Suppressor macrophage treated with lipopolysaccharide for 4 hours (primary cell): ENCODE measurements at places on chromosomes 5 and 9.

- no peak for DNase-seq
Measured at GRCh38 chr5:134944630-134945029, 23.1 kb upstream of the CATSPER3 start.

GRCh38 chr9:96667363-96667728 is 12.2 kb upstream of the PRXL2C start:
- no peak for DNase-seq

DNA sequence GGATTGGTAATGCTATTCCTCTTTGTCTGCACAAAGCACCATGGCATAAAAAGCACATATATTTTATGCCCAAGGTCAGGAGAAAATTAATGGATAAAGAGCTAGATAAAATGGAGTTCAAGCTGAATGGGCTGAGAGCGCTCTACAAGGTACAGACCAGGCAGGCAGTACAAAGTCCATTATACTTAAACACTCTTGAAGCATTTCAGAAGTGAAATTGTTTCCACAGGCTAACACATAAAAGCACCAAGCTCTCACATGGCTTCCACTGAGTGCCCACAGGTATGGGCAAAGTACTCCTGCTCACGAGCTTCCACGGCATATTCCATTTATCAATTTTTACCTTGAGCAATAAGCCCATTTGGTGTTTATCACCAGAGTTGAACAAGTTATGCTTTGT is 771.2 kb upstream of the DMAC1 start:
- no peak for DNase-seq

DNA sequence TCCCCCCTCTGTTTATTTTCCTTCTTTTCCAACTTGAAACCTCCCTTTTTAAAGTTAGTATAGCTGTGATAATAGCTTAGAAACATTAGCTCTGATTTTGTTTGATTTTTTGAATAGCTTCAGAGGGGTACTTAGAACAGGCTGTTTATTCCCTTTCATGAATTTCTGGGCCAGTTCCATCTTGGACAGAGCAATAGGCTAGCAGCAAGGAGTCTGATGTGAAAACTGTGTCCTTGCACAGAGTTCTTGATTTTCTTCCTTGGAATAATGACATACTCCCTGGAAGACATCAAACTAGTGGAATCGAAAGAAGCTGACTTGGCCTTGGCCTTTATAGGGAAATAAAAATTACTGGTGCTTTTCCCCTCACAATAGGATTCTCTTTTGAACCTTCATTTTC is 32.9 kb downstream of the NTRK2 start:
- DNase-seq, result no peak

DNA sequence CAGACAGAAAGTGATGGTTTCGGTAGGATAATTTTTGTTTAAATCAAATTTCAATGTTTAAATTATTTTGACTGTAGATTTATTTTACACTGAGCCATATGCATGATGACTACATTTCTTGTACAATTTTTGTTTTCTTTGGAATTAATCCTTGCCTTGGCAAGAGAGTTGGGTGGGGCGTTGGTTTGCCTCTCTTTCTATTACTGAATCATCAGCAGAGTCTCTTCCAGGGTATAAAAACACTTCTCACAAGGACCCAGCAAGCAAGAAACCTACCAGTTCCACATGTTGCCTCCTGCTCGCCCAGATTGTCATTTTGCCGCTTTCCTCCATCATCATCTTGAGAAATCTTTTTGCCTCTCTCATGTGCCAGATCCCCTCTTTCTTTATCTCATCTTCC is 455.0 kb upstream of the DMAC1 start:
- no peak for DNase-seq

DNA sequence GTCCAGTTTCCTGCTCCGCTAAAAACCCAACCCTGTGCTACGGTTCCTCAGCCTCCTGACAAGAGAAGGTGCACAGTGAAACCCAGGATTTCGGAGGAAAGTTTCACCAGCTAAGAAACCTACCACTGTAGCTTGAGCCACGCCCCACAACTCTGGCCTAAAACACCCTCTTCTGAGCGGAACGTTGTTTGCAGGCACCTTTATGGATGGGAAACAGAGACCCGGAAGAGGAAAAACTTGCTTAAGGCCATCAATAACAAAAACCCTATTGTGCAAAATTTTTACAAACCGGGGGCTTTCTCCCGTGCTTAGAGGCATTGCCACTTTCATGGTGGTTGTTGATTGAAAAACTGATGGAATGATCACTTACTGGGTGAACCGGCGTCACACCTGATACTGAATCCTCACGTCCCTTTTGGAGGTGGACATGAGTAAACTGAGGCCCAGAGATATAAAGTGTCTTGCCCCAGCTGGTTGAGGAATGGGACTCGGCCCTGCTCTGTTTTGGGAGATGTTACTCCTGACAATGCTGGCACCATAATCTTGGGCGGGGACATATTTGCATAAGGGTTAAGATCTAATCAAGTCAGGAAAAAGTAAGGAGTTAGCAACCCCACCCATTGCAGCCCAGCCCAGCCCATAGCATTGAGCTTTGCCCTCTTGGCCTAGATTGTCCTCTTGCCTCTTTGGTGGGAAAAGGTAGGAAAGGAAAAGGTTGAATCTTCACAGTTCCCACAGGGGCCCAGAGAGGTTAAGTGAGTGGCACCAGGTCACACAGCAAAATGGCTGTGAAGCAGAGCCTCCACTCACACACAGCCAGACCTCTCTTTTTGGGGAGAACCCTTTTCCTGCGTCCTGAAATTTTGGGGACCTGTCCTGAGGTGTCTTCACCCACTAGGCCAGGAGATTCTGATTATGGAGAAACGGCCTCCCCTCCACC is 23.2 kb upstream of the PTGS1 start:
- DNase-seq, result no peak

DNA sequence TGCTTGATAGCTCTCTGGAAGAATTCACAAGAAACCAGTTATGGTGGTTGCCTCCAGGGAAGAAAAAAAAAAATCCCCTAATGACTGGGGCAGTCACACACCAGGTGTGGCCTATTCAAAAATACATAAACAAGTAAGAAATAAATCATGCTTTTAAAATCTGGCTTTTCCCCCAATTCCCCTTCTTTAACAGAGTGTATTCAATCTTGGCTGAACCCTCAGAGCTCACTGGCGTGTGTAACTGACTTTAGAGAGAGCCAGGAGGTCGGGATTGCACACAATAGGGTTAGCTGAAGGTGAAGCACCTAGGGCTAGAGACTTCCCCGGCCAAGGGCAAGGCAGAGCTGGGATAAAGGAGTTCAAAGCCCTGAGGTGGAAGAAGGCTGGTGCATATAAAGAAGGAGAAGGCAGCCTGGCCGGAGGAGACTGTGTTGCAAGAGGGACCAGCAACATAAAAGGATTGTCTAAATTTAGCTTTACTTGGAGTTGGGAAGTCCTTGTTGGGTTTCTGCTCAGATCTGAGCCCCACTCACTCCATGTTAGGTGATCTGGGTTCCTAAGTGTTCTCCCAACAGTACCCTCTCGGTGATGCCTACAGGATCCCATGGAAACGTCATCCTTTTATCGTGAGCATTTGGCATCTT is 19.7 kb downstream of the FNBP1 start:
- DNase-seq, result no peak

DNA sequence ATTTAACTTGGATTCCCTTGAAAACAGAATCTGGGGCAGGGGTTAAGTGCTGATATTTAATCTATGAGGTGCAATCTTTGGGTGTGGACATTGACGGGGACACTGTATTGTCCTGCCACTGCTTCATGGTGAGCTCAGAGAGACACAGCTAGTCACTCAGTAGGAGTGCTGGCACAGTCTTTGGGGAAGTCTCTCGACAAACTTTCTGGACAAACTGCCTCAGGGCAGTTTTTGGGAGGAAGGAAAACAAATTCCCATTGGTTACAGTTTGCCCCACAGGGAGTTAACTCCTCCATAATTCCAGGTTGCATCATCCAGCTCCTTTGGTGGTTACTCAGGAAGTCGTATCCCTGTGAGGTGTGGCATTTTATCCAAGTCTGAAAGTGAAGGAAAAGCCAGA is 17.9 kb downstream of the HNRNPK start:
- DNase-seq, result no peak

DNA sequence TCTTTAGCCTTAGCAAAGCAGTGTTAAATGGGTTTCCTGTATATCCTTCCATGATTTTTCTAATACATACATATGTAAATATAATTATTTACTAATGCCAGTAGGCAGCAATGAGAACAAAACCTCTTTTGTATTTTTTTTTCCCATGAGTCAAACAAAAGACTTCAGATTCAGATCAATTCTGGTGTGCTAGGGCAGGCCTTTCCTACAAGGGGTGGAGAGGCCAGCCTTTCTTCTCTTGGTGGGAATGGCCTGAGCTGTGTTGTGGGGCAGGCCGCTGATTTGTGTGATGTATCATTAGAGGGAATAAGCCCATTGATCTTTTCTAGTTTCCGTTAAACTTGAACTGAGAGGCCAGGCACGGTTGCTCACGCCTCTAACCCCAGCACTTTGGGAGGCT is 115.5 kb upstream of the DMRT1 start:
- no peak for DNase-seq

DNA sequence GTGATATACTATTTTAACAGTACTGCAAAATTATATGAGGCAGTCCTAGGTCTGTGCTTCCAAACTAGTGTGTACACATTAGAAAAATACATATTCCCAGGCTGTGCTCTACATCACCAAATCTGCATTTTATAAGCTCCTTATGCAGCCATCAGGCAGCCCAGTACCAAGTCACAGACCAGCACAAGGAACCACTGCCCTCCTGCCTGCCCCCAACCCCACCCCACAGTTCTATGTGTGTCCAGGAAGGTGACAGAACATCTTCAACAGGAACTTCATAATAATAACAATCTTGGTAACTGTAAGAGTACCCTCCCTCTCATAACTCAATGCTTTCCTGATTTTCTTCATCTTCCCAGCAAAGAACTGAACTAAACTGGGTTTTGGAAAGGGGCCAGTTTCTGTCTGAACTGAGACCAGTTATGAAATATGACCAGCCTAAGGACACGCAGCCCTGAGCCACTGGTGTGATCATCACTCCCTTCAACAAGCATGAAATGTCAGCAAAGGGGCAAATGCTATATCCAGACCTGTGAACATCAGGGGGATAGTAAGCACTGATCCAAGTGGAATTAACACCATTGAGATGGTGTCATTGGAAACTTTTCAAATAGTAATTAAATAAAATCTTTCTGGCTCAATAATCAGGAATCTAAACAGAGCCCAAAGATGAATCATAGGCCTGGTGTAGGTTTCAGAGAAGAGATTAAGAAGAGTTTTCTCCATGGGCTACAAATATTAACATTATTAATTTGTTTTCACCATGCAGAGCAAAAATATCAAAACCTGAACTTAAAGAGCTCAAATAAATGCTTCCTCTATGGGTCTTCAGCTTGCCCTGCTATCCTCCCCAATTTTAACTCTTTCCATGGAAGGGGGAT is 82.1 kb downstream of the DPYSL3 start:
- DNase-seq, result peak; percentile 81

GRCh38 chr9:93230185-93230584 is 46.2 kb downstream of the WNK2 start:
- no peak for DNase-seq

DNA sequence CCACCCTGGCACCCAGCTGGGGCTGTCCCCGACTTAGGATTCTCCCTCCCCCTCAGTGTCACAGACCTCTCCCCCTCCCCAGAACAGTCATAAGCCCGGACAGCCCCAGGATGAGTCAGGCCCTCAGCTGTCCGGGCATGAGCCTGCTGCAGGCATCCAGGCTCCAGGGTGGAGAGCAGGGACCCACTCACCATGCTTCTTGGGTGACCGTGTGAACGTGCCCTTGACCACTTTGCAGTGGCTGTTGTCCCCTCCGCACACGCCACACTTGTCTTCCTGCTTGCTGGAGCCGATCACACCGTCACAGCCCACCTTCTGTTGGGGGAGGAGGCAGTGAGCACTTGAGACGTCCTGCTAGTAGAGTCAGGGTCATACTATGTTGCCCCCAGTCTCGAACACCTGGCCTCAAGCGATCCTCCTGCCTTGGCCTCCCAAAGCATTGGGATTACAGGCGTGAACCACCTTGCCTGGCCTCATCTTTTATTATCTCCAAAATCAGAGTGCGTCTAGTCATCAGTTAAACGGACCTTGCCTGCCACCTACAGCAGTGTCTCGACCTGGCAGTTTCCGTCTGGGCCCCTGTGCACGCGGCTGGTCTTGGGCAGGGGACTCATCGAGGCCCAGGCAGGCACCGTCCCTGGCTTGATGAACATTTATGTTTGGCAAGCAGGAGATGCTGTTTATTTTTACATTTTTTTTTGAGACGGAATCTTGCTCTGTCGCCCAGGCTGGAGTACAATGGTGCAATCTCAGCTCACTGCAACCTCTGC is 72.6 kb downstream of the ZNF354C start:
- no peak for DNase-seq

DNA sequence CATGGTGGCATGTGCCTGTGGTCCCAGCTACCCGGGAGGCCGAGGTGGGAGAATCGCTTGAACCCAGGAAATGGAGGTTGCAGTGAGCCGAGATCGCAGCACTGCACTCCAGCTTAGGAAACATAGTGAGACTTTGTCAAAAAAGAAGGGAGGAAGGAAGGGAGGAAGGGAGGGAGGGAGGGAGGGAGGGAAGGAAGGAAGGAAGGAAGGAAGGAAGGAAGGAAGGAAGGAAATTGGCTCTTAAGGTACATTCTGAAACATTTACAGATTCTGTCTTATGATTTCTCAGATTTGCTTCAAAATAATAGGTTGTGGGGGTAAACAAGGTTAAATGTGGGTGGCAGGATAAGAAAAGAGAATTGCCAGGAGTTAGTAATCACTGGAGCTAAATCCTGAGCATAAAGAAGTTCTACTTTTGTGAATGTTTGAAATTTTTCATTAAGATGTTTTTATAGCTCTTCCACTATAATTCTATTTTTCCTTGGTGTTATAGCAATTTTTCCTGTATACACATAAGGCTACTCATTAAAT is 2.1 kb upstream of the UGT3A2 start:
- DNase-seq, result no peak

- DNase-seq, result peak; percentile 30
Measured at GRCh38 chr9:125522328-125522725, 184.7 kb downstream of the MAPKAP1 start.

DNA sequence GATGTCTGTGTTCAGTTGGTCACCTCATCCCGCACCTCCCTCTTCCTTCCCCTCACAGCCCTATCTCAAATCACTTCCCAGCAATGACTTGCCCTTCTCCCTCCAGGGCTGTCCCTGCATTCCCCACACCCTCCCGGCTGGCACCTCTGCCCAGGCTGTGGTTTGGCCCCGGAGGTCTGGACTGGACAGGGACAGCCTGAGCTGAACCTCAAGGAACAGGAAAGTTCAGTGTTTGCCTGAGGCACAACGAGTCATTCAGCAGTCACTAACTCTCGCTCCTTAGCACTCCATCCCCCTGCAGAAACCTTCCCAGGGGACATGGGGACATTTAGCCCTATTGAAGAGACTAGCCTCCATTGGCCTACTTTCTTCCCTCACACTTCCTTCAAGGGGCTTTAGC is 58.3 kb upstream of the MAP3K1 start:
- DNase-seq, result no peak
